Right ventricle myocardium superior (tissue), 1 donor: ENCODE measurements at places on chromosomes 2 and 18. TPM values are rescaled to one million over a fixed set of nuclear protein-coding genes. Genes with fewer than 3 reads are reported as not detected.
A peak's percentile ranks its signal among the peaks of the same experiment; 100 is the strongest.

DNA sequence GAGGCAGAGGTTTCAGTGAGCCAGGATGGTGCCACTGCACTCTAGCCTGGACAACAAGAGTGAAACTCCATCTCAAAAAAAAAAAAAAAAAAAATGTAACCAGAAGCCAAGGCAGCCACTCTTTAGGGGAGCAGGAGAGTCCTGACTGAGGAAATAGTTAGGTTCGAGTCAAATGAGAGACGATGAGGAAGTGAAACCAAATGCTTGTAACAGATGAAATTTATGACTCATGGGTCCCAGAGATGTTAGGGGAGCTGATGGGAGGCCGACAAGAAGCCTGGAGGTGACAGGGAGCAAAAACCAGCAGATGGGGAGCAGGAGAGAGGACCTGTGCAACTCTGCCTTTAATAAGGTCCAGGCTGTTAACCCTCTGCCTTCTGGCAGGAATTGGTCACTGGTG lies 756.1 kb upstream of the DDX18 start:
- no peak for DNase-seq

DNA sequence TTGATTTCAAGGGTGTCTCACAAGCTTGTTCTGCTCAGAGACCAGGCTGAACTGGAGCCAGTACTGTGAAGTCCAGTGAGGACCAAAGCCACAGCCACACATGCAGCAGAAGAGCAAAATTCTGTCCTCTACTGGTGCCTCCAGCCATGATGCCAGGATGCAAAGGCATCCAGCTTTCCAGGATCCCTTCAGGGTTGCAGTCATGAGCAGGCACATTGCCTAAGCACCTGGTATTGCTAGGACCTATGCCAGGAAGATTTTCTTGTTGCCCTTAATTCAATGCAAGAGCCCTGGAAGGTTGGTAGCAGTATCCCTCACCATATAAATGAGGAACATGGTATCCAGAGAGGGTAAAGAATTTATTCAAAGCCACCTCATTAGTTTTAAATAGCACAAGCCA lies 78.9 kb upstream of the CYRIA start:
- DNase-seq: no peak

- no peak for DNase-seq
Measured at GRCh38 chr2:79832511-79833234, 319.8 kb downstream of the CTNNA2 start.

DNA sequence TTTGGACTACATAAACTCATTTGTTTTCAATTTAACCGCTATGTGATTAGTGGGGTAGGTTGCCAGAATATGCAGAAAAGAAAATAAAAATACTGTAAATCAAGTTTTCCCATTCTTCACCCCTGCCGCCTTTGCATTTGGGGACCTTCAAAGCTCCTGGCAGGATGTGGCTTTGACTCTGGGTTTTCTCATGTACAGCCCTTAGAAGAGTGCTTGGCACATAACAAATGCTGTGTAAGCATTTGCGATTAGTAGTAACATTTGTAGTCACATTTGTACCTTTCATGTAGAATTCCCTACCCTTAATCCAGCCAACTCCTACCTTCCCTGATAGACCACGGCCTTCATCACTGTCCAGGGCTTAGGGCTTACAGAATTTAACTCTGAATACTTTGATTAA lies 262.6 kb downstream of the MREG start:
- no peak for DNase-seq

- DNase-seq: peak; percentile 49
Measured at GRCh38 chr2:224442071-224442967, 40.4 kb upstream of the FAM124B start.

DNA sequence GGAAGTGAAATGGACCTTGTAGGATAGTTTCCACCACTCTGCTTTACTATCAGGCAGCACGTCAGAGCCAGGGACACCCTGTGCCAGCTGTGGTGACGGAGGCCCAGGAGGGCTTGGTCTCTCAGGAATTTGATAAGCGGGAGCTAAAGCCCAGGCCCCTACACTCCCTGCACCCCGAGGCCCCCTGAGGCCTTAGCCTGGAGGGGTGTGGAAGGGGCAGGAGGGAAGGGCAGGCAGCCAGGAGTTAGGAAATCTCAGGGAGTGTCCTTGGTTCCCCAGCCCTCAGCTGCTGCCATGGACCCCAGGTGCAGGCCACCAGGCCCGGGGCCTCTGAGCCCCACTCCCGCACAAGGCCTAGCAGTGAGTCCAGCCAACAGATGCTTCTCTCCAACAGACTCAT lies 38.2 kb downstream of the PDIA6 start:
- DNase-seq: no peak

- DNase-seq: no peak
Measured at GRCh38 chr2:228768818-228769217, 502.3 kb downstream of the PID1 start.

GRCh38 chr2:45862843-45863242 lies 211.4 kb downstream of the PRKCE start:
- no peak for DNase-seq

DNA sequence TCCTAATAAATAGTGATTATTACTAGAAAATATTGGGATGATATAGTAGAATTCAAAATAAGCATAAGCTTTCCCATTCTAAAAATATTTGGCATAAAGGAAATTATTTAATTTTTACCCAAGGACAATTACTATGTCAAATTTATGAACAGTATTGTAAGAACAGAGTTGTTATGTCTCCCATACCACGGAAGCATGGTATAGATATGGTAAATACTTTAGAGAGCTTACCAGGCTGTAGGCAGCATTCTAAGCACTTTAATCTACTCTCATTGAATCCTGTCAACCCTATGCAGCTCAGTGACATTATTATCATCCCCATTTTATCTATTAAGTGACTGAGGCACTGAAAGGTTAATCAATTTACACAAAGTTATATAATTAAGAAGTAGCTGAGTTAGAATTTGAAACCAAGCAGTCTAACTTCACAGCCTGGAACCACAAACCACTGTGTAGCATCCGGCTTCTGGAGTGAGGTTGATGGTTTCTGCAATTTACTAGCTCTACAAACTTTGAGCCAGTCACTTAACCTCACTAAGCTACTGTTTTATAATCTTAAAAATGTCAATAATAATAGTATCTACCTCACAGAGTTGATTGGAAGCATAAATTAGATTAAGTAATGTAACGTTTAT lies 323.7 kb downstream of the ARHGAP15 start:
- no peak for DNase-seq

GRCh38 chr18:77271576-77272481 lies 22.2 kb downstream of the GALR1 start:
- DNase-seq: no peak

- no peak for DNase-seq
Measured at GRCh38 chr18:63216516-63217311, 102.9 kb downstream of the BCL2 start.

DNA sequence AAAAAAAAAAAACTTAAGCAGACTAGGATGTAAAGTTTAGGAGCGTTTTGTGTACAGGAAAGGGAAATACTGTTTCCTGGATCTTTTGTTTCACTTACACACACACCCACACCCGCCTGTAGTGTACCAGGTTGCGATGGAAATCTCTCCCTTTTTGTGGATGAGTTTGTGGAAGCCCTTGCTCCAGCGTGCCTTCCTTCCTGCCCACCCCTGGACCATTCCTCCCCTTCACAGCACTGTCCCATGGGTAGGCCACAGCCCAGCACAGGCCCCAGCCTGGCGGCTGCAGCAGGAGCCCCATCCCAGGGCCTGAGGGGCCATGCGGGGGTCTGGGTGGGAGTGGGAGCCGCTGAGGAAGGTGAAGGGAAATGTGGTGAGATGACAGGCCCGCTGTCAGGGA lies 15.1 kb downstream of the MALL start:
- DNase-seq: no peak

- DNase-seq: no peak
Measured at GRCh38 chr2:190336420-190336819, 7.0 kb upstream of the INPP1 start.

ANAPC1 gene
- 17.1 TPM for total RNA-seq

CCBE1 gene
- total RNA-seq: 3.9 TPM
